ENCODE measurements at places on chromosomes 12 and 14.

DNA sequence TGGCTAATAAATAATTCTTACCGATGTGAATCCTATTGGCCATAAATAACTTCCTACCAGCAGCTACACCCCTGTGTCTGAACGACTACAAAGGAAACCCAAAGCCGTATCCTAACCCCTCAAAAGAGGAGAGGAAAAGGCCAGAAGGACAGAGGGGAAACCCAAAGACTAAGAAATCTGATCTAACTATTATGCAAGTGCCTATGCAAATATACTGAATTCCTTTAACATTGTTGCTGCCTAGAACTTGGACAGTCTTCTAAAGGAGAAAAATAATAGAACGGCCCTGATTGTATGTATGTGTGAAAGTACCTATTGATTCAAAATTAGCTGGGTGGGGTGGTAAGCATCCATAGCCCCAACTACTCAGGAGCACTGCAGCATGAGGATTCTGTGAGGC, 997 bp downstream of the PLEKHG7 start:
- DNase-seq = no peak
- H3K4me1 ChIP-seq = peaks cover 12% of the 10 kb centered on the region
- H3K4me3 ChIP-seq = no peak overlapping the region
- no peaks in the 10 kb centered on the region for H3K27me3 ChIP-seq
- no peak overlapping the region for H3K27ac ChIP-seq
- H3K36me3 ChIP-seq = no peaks in the 10 kb centered on the region

DNA sequence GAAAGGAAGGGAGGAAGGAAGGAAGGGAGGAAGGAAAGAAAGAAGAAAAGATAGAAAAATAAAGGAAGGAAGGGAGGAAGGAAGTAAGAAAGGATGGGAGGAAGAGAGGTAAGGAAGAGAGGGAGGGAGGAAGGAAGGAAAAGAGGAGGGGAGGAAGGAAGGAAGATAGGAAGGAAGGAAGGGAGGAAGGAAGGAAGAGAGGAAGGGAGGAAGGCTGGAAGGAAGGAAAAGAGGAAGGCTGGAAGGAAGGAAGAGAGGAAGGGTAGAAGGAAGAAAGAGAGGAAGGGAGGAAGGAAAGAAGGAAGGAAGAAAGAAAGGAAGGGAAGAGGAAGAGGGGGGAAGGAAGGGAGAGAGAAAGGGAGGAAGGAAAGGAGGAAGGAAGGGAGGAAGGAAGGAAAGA, 12.8 kb upstream of the WIF1 start:
- DNase-seq = no peak
- H3K4me1 ChIP-seq = no peaks in the 10 kb centered on the region
- H3K36me3 ChIP-seq = peaks cover 2% of the 10 kb centered on the region
- H3K4me3 ChIP-seq = no peak overlapping the region
- peaks cover 23% of the 10 kb centered on the region for H3K27me3 ChIP-seq

DNA sequence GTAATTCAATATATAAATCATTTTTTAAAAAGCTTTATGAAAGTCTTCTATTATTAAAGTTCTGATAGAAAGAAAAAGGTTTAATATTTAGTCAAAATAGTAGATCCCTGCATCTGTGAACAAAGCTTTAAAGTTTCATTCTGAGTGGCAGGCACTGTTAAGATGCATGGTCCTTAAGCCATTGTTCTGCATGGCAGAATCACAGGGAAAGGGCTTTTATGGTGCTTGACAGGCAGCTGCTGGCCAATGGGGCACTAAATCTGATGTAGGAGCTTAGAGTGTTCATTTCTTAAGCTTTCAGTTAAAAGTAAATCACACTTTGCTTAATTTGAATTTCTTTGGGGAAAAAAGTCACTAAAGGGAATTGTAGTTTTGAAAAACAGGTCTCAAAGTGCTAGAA, 148.2 kb downstream of the PLEKHA5 start:
- no peak overlapping the region for H3K27ac ChIP-seq
- H3K36me3 ChIP-seq = no peaks in the 10 kb centered on the region
- DNase-seq = no peak
- H3K4me3 ChIP-seq = no peak overlapping the region
- H3K4me1 ChIP-seq = peaks cover 16% of the 10 kb centered on the region
- H3K27me3 ChIP-seq = no peaks in the 10 kb centered on the region

DNA sequence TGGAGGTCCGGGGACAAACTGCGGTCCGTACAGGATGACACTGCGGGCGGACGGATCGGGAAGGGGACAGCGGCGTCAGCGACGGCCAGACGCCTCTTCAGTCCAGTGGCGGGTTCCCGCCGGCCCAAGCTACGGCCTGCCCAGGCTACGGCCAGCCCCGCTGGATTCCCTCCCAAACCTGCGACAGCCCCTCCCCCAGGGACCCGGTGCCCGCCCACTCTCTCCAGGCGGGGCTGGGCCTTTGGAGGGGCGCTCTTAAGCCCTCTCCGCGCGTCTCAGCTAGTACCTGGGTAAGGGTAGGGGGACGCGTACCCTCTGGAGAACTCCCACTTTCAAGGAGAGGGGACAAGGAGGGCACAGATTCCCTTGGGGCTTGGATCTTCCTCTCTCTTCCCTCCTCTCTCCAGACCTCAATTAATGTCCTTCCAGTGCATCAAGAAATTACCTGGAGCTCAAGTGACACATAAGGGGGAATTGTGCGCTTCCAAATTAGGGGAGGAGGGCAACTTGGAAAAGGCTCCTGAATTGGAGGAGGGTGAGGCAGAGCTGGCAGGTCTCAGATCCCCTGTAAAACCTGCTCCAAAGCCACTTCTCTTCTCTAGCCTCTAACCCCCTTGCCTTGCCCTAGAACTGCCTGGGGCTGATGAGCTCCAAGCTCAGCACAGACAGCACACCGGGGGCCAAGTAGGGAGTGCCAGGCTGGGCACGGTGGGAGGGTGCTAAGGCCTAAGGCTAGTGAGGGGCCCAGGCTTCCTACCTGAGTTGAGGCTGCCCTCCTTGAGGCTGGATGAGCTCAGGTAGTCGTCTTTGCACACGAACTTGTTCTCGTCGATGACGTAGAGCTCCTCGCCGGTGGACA, 3.1 kb downstream of the LHX5 start:
- H3K27ac ChIP-seq = no peak overlapping the region
- H3K4me1 ChIP-seq = peaks cover 20% of the 10 kb centered on the region
- H3K27me3 ChIP-seq = peaks cover 90% of the 10 kb centered on the region
- no peak overlapping the region for H3K4me3 ChIP-seq

DNA sequence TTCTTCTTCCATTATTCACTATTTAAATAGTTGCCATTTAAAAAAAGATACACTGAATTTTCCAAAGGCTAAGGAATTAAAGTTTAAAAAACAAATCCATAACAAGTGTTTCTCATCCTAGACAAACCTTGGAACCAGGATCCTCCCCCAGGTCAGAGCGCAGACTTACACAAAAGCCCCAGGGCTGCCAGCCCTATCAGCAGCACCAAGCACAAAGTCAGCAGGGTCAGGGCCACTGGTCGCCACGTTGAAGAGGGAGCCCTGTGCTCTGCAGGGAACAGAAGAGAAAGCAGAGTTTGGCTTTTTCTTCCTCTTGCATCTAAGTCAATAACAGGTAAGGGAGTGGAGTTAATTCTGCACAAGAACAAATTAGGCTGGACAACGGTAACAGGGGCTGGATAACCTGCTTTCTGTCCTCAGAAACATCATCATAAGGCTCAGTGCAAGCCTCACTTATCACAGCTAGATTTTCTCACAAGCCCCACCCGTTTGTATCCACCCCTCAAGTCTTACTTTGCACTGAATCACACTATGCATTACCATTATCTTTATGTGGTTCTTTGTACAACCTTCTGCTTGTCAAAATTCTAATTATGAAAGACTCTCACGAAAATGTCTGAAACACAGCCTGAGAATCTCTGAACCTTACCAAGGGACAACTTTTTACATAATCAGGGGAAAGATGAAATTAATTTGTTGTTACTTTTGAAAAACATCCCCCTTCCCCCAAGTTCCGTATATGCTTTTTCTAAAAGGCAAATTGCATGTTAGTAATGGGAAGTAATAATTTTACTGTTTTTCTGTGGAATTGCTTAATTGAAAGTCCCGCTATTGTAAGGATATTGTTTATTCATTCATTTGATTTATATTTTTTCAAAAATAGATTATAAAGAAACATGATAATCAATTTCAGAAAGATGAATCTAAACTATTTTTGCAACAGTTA, 9.6 kb downstream of the CLEC1A start:
- H3K4me1 ChIP-seq = peaks cover 5% of the 10 kb centered on the region
- no peak overlapping the region for H3K4me3 ChIP-seq
- H3K27ac ChIP-seq = no peak overlapping the region

- H3K27me3 ChIP-seq = no peaks in the 10 kb centered on the region
- peak overlapping the region; percentile 42 for H3K27ac ChIP-seq
- no peak overlapping the region for H3K4me3 ChIP-seq
- H3K4me1 ChIP-seq = peaks cover 16% of the 10 kb centered on the region
- H3K36me3 ChIP-seq = peaks cover 62% of the 10 kb centered on the region
These were observed 35.9 kb downstream of the ACADS start for GRCh38 chr12:120761519-120761934.

DNA sequence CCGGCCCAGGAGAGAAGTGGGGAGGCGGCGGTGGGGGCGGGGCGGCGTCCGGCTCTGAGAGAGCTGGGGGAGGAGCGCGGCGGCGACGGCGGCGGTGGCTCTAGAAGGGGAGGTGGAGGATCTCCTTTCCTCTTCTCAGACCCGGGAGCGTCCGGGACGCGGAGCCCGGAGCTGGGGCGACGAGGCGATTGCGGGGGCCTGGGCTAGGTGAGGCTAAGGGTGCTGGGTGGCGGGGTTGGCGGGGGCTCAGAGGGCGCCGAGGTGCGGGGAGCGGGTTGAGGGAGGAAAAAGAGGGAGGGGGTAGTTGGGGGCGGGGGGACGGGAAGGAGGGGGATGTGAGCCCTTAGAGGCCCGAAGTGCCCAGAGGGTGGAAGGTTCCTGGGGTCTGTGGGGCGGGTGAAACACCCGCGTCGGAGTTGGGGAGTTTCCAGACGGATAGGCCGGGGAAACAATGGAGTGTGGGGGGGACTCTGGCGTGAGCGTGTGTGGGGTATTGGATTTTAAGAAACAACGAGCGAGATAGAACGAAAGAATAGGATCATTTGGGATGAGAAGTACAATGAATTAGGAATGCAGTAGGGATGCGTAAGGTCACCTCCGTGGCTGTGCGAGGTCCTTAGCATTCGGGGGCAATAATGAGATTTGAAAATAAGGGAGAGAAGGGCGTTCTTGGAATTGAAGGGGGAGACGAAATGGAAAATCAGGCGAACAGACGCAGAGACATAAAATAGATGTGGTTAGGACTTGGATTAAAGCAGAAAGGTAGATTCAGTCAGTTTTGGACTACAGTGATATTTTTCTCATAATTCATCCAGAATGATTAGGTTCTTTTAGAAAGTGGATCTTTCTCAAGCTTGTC, at the start of gene SPATS2:
Gene SPATS2, plus strand, starts transcription at position 82 of the 859 bp plus-strand sequence. CDS start 93,551 bp downstream, outside the sequence.
- H3K36me3 ChIP-seq = peaks cover 7% of the 10 kb centered on the region
- H3K27ac ChIP-seq = peak within 1 kb of the TSS; percentile 98
- no peaks in the 10 kb centered on the region for H3K27me3 ChIP-seq
- peaks cover 42% of the 10 kb centered on the region for H3K4me1 ChIP-seq
- DNase-seq = no peak
- peak within 1 kb of the TSS; percentile 94 for H3K4me3 ChIP-seq

Data from activated T-cell treated with anti-CD3 and anti-CD28 coated beads, Interleukin-2, amount 50 U/mL, for 24 hours (primary cell).